ENCODE measurements at places on chromosomes 3 and 15. TPM values are rescaled to one million over a fixed set of nuclear protein-coding genes. Genes with fewer than 3 reads are reported as not detected.

The PTX3 gene
- 10.9 TPM for polyA plus RNA-seq

The SV2B gene
- 0.94 TPM for polyA plus RNA-seq

The USP8 gene
- 16.5 TPM for polyA plus RNA-seq

The ACTRT3 gene
- 1.1 TPM for polyA plus RNA-seq

The HOMER2 gene
- polyA plus RNA-seq = 12.6 TPM

The SLC12A1 gene
- polyA plus RNA-seq = 0.07 TPM

The GRM7 gene
- 0.37 TPM for polyA plus RNA-seq

The CCR1 gene
- polyA plus RNA-seq = 5.5 TPM

The ADAMTS9 gene
- 29.9 TPM for polyA plus RNA-seq

The ITGA11 gene
- polyA plus RNA-seq = 3.8 TPM

The GHSR gene
- polyA plus RNA-seq = not detected

The ITGB5 gene
- 30.8 TPM for polyA plus RNA-seq

The CHRFAM7A gene
- polyA plus RNA-seq = 1.8 TPM

The RTP4 gene
- 3.6 TPM for polyA plus RNA-seq

The ADGRG7 gene
- not detected for polyA plus RNA-seq

The TMEM212 gene
- polyA plus RNA-seq = not detected

The MESP2 gene
- polyA plus RNA-seq = 0.57 TPM

The KLHL18 gene
- 14.3 TPM for polyA plus RNA-seq

The CD200 gene
- polyA plus RNA-seq = 5.1 TPM

The GOLGA8T gene
- not detected for polyA plus RNA-seq

The PIERCE2 gene
- 4.3 TPM for polyA plus RNA-seq

The TRIM71 gene
- not detected for polyA plus RNA-seq

The GOLGA8M gene
- 2.0 TPM for polyA plus RNA-seq

The LPCAT4 gene
- polyA plus RNA-seq = 31.6 TPM

The ELL3 gene
- 2.8 TPM for polyA plus RNA-seq

The WDR93 gene
- 0.37 TPM for polyA plus RNA-seq

The MYEF2 gene
- polyA plus RNA-seq = 51.3 TPM

The FES gene
- 19.5 TPM for polyA plus RNA-seq

The PLIN1 gene
- polyA plus RNA-seq = 2.4 TPM

The GOLGA6B gene
- polyA plus RNA-seq = not detected

The FAM81A gene
- 0.31 TPM for polyA plus RNA-seq

The LRRC34 gene
- 1.2 TPM for polyA plus RNA-seq

The CSTA gene
- 13.0 TPM for polyA plus RNA-seq

Data from adrenal gland (tissue), 19 donors.